ENCODE measurements at places on chromosomes 5 and 9. TPM values are rescaled to one million over a fixed set of nuclear protein-coding genes. Genes with fewer than 3 reads are reported as not detected.

GRCh38 chr9:97710356-97711222 lies 13.4 kb upstream of the XPA start:
- DNase-seq: no peak
- no peak overlapping the region for H3K4me3 ChIP-seq
- no peak overlapping the region for H3K27ac ChIP-seq
- H3K36me3 ChIP-seq: no peaks in the 10 kb centered on the region

- H3K4me1 ChIP-seq: no peaks in the 10 kb centered on the region
- no peak overlapping the region for H3K4me3 ChIP-seq
These were observed 52.7 kb upstream of the OTULINL start for GRCh38 chr5:14528926-14529325.

GRCh38 chr5:37519304-37519703 lies 140.2 kb downstream of the WDR70 start:
- H3K4me1 ChIP-seq: no peaks in the 10 kb centered on the region
- no peaks in the 10 kb centered on the region for H3K36me3 ChIP-seq
- H3K4me3 ChIP-seq: no peak overlapping the region
- H3K27me3 ChIP-seq: no peaks in the 10 kb centered on the region
- DNase-seq: no peak

DNA sequence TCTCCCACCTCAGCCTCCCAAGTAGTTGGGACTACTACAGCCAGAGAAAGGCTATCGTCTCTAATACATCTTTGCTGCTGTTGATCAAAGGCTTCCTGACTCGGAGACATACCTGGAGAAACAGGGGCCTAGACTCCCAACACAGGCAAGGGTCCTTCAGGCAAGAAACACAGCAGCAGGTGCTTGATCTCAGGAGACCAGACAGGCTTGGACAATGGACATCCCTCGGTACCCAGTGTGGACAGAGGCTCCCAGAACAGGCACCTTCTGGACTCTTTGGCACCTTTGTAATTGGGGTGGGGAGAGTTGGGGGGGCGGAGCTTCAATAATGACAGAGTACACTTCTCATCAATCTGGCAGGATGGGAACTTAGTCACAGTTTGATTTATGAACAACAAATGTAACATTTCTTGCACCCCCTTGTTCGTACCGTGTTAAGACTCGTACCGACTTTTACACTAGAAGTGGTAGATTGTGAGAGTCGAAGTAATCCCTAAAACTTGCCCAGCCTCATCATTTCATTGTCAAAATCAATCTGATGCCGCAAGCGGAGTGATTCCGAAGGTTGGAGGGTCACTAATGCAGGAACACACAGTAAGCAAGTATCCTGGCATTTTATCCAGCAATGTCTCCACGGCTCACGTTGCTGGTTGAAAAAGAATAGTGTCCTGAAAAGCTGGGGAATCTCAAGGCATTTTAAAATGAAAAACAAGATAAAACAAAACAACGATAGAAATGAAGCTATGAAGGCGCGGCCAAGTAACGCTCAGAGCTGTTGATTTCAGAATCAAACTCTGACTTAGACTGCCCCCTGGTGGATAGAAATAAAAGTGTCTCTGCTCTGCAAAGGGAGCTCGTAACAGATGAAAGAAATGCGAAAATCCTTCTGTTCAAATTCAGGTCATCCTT lies 46.4 kb upstream of the STK32A start:
- no peaks in the 10 kb centered on the region for H3K4me1 ChIP-seq
- DNase-seq: peak; percentile 51
- peak overlapping the region; percentile 55 for H3K4me3 ChIP-seq
- no peaks in the 10 kb centered on the region for H3K27me3 ChIP-seq
- H3K27ac ChIP-seq: no peak overlapping the region
- no peaks in the 10 kb centered on the region for H3K36me3 ChIP-seq

DNA sequence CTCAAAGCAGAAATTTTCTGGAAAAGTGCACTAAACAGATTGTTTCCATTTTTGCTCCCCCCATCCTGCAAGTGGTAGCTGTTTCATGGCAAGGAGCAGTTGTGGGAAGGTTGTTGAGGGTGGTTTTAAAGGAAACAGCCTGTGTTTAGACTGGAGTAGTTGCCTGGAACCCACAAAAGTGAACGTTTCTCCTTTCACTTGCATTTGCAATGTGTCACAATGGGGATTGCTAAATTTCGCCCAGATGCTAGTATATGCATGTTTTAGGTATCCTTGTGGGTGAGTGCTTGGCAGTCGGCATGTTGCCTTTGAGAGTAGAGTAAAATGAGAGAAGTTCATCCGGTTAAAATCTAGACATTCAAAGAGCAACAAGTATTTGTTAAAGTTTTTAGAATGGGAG lies 1099.9 kb upstream of the DMAC1 start:
- DNase-seq: no peak
- no peak overlapping the region for H3K27ac ChIP-seq
- H3K4me1 ChIP-seq: no peaks in the 10 kb centered on the region
- no peaks in the 10 kb centered on the region for H3K27me3 ChIP-seq

- peaks cover 20% of the 10 kb centered on the region for H3K4me1 ChIP-seq
- H3K27me3 ChIP-seq: no peaks in the 10 kb centered on the region
- no peak for DNase-seq
- peak overlapping the region; percentile 94 for H3K4me3 ChIP-seq
- peak overlapping the region; percentile 96 for H3K27ac ChIP-seq
These were observed 524 bp downstream of the CCNB1 start for GRCh38 chr5:69167493-69167855.

- H3K27me3 ChIP-seq: no peaks in the 10 kb centered on the region
- no peak for DNase-seq
- H3K4me1 ChIP-seq: no peaks in the 10 kb centered on the region
- H3K27ac ChIP-seq: no peak overlapping the region
These were observed 228.7 kb upstream of the NR4A3 start for GRCh38 chr9:99592834-99593574.

- peak overlapping the region; percentile 91 for H3K4me3 ChIP-seq
- H3K4me1 ChIP-seq: peaks cover 38% of the 10 kb centered on the region
- no peaks in the 10 kb centered on the region for H3K36me3 ChIP-seq
- no peaks in the 10 kb centered on the region for H3K27me3 ChIP-seq
These were observed 3.7 kb downstream of the UGCG start for GRCh38 chr9:111900151-111900857.

DNA sequence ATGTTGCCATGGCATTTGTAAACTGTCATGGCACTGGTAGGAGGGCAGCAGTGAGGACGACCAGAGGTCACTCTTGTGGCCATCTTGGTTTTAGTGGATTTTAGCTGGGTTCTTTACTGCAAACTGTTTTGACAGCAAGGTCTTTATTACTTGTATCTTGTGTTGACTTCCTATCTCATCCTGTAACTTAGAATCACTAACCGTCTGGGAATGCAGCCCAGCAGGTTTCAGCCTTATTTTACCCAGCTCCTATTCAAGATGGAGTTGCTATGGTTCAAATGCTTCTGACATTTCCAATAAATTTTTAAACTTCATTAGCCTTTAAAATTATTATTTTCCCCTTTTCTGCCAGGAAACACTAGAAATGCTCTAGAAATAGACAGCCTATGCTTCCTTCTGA lies 839.1 kb downstream of the NR2F1-AS1 start:
- no peaks in the 10 kb centered on the region for H3K4me1 ChIP-seq
- no peak for DNase-seq
- no peaks in the 10 kb centered on the region for H3K36me3 ChIP-seq
- no peak overlapping the region for H3K27ac ChIP-seq
- no peak overlapping the region for H3K4me3 ChIP-seq
- no peaks in the 10 kb centered on the region for H3K27me3 ChIP-seq

DNA sequence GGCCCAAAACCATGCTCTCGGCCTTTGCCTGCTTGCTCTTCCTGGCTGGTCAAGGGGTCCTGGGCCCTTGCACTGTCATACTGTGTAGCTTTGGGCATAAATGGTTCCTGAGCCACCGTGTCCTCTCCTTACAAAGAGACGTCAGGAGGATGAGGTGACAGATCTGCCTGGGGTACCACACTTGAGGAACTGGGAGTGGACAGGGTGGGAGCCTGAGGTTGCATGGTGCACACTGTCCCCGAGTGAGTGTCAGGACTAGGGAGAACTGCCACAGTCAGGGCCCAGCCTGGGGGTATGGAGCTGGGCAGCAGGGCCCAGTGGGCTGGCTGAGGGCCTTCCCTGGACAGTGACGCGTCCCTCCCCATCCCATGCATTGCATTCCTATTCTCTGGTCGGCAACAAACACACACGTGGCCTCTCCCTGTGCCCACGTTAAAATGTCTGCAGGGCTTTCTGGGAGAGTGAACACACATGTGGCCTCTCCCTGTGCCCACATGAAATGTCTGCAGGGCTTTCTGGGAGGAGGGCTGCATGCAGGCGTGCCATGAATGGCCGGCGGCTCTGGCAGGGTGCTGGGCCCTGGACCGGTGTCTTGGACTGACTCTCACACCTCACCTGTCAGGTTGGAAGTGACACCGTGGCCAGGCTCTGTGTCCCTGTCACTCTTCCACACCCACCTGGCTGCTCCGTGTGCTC lies 122.1 kb upstream of the COL5A1 start:
- H3K27ac ChIP-seq: no peak overlapping the region
- no peaks in the 10 kb centered on the region for H3K27me3 ChIP-seq
- no peak for DNase-seq

- H3K4me1 ChIP-seq: no peaks in the 10 kb centered on the region
- no peak overlapping the region for H3K4me3 ChIP-seq
- no peaks in the 10 kb centered on the region for H3K36me3 ChIP-seq
- H3K27me3 ChIP-seq: no peaks in the 10 kb centered on the region
- no peak overlapping the region for H3K27ac ChIP-seq
- no peak for DNase-seq
These were observed 2.4 kb upstream of the TOR1A start for GRCh38 chr9:129826344-129826743.

DNA sequence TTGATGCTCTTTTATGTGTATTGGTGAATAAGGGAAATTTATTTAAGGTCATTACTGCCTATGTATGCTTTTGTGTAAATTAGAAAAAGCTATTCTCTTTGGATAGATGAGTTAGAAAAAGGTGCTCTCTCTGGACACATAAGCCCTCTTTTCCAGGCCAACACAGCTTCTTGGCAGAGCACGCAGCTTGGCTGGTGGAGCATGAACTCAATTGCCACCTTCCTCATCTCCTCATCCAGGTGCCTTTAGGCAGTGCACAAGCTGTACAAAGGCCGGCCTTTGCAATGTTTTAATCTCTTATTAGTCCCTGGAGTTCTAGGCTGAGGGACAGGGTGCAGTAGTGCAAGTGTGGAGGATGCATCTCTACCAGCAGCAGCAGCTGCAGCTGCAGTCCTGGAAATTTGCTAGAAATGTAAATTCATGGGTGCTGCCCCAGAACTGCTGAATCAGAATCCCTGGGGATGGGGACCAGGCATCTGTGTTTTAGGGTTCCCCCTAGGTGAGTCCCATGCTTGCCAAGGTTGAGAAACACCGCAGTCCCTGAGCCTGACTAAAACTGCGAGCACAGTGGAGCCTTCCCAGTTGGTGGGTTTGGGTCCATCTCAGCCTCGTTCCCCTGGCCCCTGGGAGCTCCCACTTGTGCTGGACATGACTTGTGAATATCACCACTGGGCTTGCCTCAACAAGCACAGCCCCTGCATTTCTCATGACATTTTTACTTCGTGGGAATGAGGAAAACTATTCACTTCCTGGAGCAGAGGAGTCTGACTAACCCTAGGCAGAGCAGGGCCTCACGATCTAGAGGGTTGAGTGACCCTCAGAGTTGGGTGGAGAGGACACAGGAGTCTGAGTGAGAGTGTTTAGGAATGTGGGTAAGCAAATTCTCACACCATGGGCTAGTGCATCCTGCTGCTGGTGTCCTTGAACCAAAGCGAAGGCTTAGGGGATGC lies 272.3 kb downstream of the ZSWIM6 start:
- H3K4me1 ChIP-seq: peaks cover 12% of the 10 kb centered on the region
- no peaks in the 10 kb centered on the region for H3K27me3 ChIP-seq
- DNase-seq: no peak

SMIM32 gene
- total RNA-seq: 0.31 TPM

ZBTB6 gene
- total RNA-seq: 5.9 TPM

SLC4A9 gene
- not detected for total RNA-seq

All from Panc1 (cell line).